NCI-H1694 (cell line): ENCODE measurements at places on chromosomes 2 and 18.

DNA sequence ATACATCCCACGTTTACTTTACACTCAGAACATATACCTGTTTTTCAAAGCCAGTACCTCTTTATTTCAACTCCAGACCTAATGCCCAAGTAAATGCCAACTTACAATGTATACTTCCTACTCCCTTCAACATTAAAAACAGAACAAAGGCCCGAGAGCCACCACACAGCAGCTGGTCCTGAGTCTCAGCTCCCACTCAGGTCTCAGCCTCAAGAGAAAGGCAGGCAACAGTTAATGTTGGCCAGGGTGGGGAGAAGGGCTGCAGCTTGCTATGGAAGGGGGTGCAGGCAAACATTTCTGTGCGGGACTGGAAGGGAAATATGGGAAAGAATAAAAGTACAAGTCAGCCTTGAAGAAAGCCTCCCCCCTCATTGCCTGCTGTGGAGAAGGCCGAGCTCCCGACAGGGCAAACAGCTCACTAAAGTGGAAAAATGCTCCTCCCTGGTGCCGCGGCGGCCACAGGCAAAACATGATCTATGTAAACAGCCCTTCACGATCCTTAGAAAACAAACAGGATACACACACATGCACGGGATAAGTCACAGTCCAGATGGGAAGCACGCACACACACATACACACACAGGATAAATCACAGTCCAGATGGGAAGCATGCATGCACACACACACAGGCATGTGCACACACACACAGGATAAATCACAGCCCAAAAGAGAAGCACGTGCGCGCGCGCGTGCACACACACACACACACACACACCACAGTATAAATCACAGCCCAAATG is 67.4 kb downstream of the ADNP2 start:
- DNase-seq: peak; percentile 13

GRCh38 chr2:207956771-207957170 is 68.6 kb downstream of the PLEKHM3 start:
- DNase-seq: no peak

DNA sequence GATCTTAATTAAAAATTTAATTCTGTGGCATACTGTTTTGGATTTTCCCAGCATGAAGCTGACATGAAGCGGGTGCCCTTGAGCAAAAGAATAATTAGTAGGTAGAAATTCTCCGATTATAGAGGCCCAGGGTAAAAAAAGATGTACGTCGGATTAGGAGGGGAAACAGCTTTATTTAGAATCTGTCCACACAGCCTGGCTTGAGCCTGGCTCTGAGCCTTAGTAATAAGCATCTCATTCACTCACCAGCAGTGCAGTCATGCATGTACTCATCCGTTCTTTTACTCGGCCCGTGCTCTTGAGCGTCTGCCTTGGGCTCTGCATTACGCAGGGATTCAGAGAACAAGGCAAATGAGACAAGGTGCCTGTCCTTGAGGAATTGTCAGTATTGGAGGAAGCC is 219.3 kb downstream of the AGAP1 start:
- no peak for DNase-seq

GRCh38 chr18:58544616-58545337 is 84.1 kb downstream of the ALPK2 start:
- no peak for DNase-seq

- no peak for DNase-seq
Observed at GRCh38 chr2:65358678-65359400, 73.6 kb downstream of the SPRED2 start.

- no peak for DNase-seq
Observed at GRCh38 chr2:135299658-135300244, 231.3 kb downstream of the ZRANB3 start.

DNA sequence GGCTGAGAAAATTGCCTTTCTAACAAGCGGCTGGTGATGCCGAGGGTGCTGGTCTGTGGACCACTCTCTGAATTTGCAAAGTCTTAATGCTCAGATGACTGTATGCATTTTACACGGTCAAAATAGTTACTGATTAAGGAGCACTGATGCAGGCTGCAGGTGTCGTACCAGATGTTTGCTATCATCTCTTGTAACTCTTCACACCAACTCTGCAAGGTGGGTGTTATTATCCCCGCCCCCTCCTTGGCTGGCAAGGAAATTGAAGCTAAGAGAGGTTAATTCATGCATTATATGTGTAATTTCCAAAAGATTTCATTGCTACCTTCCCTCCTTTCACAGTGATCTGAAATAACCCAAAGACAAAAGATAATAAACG is 13.0 kb upstream of the LBH start:
- DNase-seq: no peak

GRCh38 chr2:144479138-144479537 is 40.8 kb downstream of the ZEB2 start:
- no peak for DNase-seq

DNA sequence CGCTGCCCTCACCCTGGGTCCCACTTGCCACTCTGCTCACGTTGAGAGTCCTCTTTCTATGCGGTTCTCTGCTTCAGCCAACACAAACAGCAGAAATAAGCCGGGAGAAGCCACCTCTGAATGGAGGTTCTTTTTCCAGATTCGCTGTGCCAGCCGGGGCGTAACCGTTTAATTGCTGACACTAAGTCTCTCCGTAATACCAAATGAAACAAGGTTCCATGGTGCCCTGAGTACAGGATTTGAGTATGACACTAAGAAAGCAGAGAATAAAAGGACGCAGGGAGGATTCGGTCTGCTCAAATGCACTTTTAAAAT is 37.6 kb downstream of the CTIF start:
- DNase-seq: no peak

DNA sequence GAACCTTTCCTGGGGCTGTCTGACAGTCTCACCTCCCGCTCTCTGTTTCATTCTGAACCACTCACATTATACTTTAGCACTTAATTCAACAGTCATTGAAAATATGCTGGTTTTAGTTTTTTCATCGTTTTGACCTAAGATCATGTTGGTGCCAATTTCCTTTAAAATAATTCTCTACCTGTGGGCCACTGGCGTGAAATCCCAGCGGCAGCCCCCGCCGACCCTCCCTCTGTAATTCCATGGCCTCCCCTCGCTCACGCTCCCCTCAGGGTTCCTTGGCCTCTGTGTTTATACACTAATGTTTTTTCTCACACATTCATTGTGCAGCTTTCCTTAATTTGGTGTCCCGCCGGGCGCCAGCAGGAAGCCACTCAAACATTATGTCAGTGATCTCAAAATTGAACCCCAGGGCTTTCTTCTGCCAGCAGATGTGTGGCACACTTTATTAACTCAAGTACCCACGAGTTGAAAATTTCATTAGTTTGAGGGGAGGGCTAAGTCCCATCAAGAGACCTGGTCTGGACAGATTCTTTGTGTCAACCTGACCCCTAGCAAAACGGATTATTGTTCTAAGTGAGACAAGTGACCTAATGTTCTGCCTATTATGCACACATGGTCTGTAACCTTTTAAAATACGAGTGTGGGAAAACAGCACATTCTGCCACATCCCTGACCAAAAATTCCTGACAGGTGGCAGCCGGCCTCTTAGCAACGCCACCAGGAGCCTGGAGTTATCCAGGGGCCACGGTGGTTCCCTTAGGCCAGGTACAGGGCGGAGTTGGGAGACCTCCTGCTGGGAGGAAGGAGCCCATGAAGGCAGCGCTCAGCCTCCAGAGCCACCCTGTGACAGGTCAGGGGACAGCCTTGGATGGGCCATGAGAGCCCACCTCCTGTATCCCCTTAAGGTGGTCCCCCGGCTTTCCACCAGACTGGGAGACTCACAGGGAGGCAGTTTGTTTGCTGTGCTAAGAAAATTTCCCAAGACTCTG is 53.1 kb downstream of the APOB start:
- DNase-seq: no peak

GRCh38 chr2:46784278-46784677 is 131.3 kb downstream of the MCFD2 start:
- no peak for DNase-seq

DNA sequence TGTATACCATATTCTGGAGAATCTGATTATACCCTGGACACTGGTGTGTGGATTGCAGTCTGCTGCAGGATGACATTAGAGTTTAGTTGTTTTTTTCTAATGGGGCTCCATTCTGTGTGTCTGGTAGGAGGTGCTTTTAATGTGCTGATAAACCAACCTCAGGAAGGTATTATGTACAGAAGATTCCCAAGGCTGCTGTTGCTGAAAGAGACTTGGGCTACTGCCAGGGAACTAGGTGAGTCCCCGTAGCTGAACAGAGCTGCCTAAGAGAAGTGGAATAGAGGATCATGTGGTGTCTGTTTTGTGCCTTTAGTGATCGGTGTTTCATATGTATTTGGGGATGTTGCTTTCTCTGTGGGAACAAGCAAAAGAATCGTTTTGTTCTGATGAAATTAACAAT is 16.5 kb downstream of the SPATA3 start:
- no peak for DNase-seq

- DNase-seq: no peak
Observed at GRCh38 chr18:59787998-59788790, 91.0 kb upstream of the CCBE1 start.
